Articular chondrocyte of knee joint (primary cell): ENCODE measurements at places on chromosomes 12 and 14. TPM values are rescaled to one million over a fixed set of nuclear protein-coding genes. Genes with fewer than 3 reads are reported as not detected.

The MLF2 gene
- total RNA-seq: 105 and 112 TPM in 2 replicates

The C1S gene
- 381 and 511 TPM in 2 replicates for total RNA-seq

The TESPA1 gene
- not detected in 2 replicates for total RNA-seq

The KCNC2 gene
- not detected in 2 replicates for total RNA-seq

The NTF3 gene
- total RNA-seq: 3.2 and 3.5 TPM in 2 replicates

The HHIPL1 gene
- 13.1 and 17.1 TPM in 2 replicates for total RNA-seq

The BORCS5 gene
- 17.0 and 18.0 TPM in 2 replicates for total RNA-seq

The ETFRF1 gene
- total RNA-seq: 38.0 and 42.7 TPM in 2 replicates

The RIPK3 gene
- 180 and 256 TPM in 2 replicates for total RNA-seq

The CCDC196 gene
- not detected in 2 replicates for total RNA-seq

The CLEC7A gene
- total RNA-seq: not detected in 2 replicates

The AVPR1A gene
- 0.13 TPM in 1 of 2 replicates, not detected in the other for total RNA-seq

The ASIC1 gene
- 3.6 and 3.7 TPM in 2 replicates for total RNA-seq

The GNB3 gene
- 3.7 and 4.3 TPM in 2 replicates for total RNA-seq

The MYH6 gene
- total RNA-seq: not detected in 2 replicates

The TM9SF1 gene
- total RNA-seq: 71.9 and 83.6 TPM in 2 replicates

The RPAP3 gene
- 21.6 and 21.7 TPM in 2 replicates for total RNA-seq

The NRL gene
- total RNA-seq: 0.76 and 1.4 TPM in 2 replicates

The FAM186B gene
- 0.39 and 0.54 TPM in 2 replicates for total RNA-seq

The ESR2 gene
- total RNA-seq: 0.11 and 0.13 TPM in 2 replicates

The BEGAIN gene
- 5.5 and 6.8 TPM in 2 replicates for total RNA-seq

The SYT1 gene
- 1.5 TPM in 1 of 2 replicates, not detected in the other for total RNA-seq

The MYH7 gene
- total RNA-seq: not detected in 2 replicates

The NANOG gene
- total RNA-seq: under 0.01 and 0.32 TPM in 2 replicates

The MFAP5 gene
- 6.4 and 12.3 TPM in 2 replicates for total RNA-seq

The LPAR5 gene
- not detected in 2 replicates for total RNA-seq

The SLC39A2 gene
- 0.11 and 0.52 TPM in 2 replicates for total RNA-seq
